ENCODE measurements at places on chromosomes 11 and 22.

GRCh38 chr11:112784323-112785073, 176.7 kb upstream of the NCAM1 start:
- DNase-seq = no peak

- DNase-seq = peak; percentile 32
Measured at GRCh38 chr11:60457576-60457975, 1.9 kb downstream of the MS4A1 start.

DNA sequence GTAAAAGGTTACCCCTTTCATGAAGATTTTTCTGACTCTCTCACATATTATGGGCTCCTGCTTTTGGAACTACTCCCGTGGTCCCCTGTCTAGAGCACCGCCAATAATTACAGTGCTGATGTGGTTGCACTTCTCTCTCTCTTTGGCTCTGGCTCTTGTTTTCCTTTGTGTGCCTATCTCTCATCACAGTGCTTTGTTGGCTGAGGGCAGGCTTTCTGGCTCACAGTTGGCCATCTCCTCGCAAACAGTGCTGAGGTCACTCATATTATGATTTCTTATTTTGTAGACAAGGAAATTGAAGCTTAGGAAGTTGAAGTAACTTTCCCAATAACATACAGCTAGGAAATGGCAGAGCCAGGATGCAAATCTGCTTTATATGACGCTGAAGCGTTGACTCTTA, 192.5 kb downstream of the DDX10 start:
- no peak for DNase-seq

DNA sequence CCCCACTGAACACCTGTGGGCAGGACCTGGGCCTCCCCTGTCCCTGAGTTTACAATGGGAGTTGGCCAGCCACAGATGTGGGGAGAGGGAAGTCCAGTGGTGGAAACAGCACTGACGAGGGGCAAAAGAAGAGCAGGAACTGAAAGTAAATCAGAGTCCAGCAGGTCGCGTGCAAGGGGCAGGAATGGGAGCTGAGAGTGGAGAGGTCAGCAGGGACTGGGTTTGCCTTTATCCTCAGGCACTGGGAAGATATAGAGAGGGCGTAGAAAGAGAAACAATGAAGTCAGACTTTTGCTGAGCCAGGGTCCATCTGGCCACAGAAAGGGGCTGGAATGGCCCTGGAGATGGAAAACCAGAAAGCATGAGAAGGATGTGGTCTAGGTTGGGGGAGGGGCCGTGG, 8.5 kb downstream of the P2RY6 start:
- no peak for DNase-seq

DNA sequence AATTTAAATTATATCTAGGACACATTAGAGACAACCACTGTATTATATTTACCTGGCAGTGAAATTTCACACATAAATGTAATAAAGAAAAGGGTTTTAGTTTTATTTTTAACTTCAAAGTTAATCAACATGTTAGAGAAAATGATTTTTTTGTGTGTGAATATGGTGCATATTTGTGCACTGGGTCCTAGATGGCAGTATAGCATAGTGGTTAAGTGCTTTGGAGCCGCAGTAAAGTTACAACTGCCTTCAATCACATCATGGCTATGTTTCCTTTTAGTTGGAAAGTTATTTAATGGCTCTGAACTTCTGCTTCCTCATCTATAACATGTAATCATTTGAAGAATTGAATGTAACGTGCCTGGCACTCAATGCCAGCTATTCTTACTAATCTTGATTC, 108.9 kb upstream of the DDI1 start:
- DNase-seq = no peak
